Islet precursor cell (in vitro differentiated cells): ENCODE measurements at places on chromosomes 12 and 14.

- no peak for DNase-seq
Measured at GRCh38 chr14:89797148-89797547, 157.4 kb downstream of the EFCAB11 start.

DNA sequence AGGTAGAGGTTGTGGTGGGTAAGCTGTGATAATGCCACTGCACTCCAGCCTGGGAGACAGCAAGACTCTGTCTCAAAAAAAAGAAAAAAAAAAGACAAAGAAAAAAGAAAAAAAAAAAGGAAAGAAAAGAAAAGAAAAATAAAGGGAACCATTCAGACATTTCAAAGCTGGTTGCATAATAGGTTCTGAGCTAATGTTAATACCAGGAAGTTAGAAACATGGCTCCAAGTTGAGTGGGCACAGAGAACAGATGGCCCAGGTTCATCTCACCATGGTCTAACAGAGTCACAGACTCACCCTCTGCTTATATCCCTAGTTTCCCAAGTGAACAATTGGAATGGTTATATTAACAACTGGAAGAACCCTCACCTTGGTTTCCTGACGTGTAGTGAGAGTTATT is 17.4 kb upstream of the ZDHHC17 start:
- DNase-seq, result no peak

- DNase-seq, result no peak
Measured at GRCh38 chr14:88998027-88998426, 173.6 kb downstream of the TTC8 start.

DNA sequence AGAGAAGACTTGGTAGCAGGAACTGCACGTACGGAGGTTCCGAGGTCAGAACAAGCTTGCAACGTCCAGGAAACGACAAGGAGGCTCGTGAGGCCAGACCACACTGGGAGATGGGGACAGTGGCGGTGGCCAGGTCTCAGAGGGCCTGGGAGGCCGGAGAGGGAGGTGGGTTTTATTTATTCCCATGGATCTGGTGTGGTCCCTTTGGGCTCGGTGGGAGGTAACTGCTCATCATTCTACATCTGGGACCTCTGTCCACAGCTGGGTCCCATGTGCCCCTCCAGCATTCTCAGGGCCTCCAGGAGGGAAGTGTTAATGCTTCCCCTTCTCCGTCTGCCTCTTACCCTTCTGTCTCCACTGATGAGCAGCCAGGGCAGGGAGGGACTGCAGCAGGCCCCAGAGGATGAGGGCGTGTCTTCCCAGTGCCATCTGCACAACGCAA is 35.7 kb upstream of the NCOR2 start:
- DNase-seq, result no peak

DNA sequence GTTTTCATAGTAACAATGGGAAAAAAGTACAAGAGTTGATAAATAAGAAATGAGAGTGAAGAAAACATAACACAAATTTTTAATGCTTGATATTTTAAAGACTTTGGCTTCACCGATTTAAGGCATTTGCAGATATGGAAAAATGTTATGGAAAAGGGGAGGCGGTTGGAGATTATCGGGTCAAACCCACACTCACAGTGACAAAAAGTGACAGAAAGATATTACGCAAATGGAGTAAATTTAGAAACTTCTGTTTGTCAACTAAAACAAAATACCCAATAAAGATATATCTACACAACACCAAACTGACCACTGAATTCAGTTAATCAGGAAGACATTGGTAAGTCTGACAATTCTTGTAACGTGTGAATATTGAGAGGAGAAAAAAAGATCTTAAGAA is 2.5 kb downstream of the PPP1R12A start:
- no peak for DNase-seq

DNA sequence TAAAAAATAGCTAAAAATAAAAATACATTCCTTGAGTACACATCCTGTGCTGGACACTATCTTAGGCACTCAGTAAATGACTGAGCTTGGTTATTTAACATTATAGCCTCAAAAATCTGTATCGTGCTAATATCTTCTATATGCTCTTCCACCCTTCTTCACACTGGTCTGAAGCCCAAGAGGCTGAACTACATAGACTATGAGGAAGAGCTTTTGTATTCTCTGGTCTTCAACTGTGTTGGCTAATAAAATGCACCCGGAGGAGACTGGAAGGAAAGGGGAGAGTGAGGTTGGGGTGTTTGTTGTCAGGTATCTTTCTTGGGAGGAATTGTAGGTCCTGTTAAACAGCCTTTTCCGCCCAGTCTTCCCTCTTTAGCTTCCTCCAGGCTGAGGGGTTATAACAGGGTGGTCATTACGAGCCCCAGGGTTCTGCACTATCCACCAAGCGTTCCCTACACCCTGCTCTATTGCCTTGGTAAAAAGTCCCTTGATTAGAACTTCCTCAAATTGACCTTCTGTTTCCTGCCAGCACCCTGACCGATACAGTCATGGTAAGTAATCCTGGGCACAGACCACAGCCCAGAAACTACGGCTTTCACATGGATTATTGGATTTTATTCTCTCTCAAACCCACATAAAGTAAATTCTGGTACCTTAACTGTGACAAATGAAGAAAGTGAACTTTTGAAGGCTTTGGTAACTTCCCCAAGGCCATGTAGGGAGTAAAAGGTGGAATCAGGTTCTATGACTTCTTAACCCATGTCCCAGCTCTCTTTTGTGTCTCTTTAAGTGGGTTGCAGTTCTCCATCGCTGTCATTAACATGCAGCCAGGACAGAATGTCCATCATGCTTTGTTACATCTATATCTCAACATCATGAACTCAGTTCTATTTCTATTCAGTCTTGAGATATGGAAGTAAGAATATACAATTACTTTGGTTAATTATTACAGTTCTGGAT is 71.3 kb downstream of the PTHLH start:
- DNase-seq, result no peak

- no peak for DNase-seq
Measured at GRCh38 chr14:45144658-45145057, 8.9 kb downstream of the FANCM start.

DNA sequence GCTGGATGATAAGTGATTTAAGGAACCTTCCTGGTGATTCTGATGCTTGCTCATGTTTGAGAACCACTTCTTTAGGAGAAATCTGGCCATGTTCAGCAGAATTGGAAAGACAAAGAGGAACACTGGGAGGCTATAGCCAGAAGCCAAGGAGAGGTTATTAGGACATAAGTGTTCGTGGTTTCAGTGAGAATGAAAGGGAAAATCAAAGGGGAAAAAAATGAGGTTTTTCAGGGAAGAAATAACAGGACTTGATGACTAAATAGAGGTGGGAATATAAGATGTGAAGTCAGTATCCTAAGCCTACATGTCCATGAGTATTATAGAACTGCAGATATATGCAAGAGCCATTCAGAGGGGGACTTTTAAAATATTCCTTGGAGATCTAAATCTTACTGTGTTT is 95.6 kb downstream of the DAAM1 start:
- DNase-seq, result no peak

DNA sequence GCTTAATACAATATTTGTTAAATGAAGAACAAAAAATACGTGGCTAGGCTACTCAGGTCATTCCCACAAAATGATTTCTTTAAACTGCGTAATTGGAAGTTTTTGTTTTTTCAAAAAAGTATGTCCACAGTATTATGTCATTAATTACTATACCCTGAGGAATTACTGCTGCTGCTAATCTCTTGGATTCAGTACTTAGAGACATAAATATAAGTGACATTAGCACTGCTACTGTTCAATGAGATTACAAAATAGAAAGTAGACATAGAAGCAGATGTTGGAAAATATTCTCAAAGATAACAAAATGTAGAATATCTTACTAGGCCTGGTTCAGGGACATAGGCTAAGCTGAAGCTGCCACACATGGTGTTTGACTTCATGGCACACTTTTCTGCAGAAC is 36.3 kb downstream of the HMGA2 start:
- no peak for DNase-seq
